B cell (primary cell): ENCODE measurements at places on chromosomes 13 and 19.

DNA sequence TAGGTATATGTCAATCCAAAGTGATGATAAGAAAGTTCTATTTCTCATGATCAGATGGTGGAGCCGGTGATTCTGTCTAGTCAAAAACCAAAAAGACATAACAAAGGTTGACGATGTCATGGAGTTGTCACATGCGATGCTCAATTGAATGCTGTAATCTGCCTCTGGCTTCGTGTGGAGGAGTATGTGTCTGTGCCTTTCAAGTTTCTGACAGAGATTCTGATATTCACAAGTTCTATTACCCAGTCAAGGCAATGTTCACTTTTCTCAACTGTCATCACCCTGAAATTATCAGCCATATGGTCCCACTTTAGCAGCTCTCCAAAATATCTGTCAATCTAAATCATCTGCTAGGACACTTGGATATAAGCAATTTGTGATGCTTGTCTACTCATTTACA, 367.6 kb upstream of the PRR20A start:
- H3K4me1 ChIP-seq = no peaks in the 10 kb centered on the region
- H3K27me3 ChIP-seq = no peaks in the 10 kb centered on the region
- no peak overlapping the region for H3K27ac ChIP-seq
- H3K4me3 ChIP-seq = no peak overlapping the region

DNA sequence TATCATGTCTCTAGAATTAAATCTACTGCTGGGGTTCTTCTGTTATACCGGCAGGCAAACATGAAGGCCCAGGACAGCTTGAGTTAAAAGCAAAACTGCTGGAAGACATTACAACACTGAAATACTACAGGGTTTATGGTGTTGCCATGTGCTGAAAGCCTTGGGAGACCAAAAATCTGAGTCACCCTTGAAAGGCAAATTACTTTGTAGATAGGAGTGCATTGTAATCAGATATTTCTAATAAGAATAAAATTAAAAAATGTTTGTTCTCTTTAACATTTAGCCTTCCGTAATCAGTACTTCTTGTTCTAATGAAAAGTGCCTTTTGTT, 181.3 kb downstream of the PCDH9 start:
- H3K4me3 ChIP-seq = no peak overlapping the region

DNA sequence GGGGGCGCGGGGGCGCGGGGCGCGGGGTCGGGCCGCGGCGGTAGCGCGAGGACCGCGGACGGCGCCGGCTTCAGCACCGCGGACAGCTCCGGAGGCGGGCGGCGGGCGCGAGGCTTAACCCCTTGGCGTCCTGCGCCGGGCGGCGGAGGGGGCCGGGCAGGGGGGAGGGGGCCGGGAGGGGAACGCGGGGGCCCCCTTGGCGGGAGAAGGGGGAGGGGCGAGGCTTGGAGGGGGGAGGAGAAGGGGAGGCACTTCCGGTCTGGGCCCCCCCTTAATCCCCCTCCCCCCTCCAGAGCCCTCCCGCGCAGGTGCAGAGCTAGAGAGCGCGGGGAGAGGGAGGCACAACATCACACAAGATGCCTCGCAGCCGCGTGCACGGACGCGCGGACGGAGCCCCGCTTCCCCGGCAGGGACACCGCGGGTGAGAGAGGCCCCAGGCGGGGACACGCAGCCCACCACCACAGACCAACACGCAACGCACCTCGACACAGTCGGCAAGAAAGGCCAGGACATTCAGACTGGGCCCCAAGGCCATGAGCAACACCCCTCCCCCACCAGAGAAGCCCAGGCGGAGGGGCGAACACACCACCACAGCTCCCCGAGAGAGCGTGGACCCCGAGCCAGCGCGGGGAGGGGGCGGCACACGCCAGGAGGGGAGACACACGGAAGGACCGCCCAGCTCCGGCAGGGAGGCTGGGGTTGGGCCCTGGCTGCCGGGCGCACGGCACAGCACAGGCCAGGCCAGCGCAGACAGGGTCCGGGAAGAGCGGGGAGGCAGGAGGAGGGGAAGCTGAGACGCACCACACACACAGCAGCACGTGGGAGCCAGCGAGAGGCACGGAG, 24.1 kb downstream of the SHANK1 start:
- H3K36me3 ChIP-seq = no peaks in the 10 kb centered on the region
- no peak for DNase-seq
- no peak overlapping the region for H3K4me3 ChIP-seq

GRCh38 chr19:39263912-39264305, 4.3 kb upstream of the IFNL2 start:
- H3K27ac ChIP-seq = no peak overlapping the region
- peaks cover 29% of the 10 kb centered on the region for H3K27me3 ChIP-seq
- no peak for DNase-seq
- no peaks in the 10 kb centered on the region for H3K36me3 ChIP-seq

- H3K4me3 ChIP-seq = no peak overlapping the region
- H3K36me3 ChIP-seq = no peaks in the 10 kb centered on the region
- DNase-seq = peak; percentile 33
Observed at GRCh38 chr13:91133941-91134802, 213.3 kb upstream of the MIR17HG start.
